ENCODE measurements at places on chromosomes 16 and 17.

DNA sequence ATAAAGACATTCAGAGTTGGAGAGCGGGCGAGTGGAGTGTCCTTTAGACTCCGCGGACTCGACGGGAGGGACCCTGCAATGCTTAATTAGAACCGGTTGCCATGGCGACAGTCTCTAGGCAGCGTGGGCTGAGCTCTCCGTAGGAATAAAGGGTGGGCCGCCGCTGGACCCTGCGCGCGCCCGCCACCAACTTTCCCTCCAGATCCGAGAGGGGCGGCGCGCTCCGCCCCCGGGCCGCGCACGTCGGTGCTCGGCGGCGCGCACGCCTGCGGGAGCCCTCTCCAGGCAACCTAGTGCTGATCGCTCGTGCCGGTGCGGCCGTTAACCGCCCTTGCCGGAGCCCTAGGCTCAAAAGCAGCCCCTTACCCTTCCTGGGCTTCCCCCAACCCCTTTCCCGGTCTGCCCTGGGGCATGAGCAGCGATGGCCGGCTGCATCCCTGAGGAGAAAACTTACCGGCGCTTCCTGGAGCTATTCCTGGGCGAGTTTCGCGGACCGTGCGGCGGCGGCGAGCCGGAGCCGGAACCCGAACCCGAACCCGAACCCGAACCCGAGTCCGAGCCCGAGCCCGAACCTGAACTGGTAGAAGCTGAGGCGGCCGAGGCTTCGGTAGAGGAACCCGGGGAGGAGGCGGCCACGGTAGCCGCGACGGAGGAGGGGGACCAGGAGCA, at the start of gene PPM1E:
Gene PPM1E (plus strand): TSS at position 278 of the 669 bp plus-strand sequence.
- DNase-seq = peak; percentile 71

DNA sequence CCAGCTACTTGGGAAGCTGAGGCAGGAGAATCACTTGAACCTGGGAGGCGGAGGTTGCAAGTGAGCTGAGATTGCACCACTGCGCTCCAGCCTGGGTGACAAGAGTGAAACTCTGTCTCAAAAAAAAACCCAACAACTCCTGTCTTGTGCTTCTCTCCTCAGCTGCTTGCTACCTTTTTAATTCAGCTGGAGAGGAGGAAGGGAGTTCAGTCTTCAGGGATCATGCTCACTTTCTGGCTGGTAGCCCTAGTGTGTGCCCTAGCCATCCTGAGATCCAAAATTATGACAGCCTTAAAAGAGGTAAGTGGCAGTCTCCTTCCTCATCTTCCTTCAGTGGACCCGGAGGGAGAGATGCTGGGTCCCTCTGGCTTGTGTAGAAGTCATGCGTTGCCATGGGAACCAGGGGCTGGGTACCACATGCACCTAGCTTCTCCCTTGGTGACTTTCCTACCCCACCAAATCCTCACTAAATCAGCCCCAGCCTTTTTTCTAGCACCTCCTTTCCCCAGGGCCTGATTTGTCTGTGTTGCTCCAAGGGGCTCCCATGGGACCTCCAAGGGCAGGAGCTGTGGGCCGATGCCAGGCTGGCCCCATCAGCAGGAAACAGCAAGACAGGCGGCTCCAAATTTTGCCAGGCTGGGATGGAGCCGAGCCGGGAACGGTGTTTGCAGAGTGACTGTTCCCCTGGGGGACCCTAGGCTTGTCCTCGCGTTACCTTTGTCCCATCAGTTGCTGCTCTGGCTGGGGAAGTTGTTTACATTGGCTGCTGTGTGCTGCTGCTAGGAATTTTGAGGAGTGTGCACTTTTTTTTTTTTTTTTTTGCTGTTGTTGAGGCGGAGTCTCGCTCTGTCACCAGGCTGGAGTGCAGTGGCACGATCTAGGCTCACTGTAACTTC, 65.2 kb downstream of the ABCC1 start:
- DNase-seq = no peak

GRCh38 chr17:74424657-74425056, 7.2 kb upstream of the GPRC5C start:
- no peak for DNase-seq

DNA sequence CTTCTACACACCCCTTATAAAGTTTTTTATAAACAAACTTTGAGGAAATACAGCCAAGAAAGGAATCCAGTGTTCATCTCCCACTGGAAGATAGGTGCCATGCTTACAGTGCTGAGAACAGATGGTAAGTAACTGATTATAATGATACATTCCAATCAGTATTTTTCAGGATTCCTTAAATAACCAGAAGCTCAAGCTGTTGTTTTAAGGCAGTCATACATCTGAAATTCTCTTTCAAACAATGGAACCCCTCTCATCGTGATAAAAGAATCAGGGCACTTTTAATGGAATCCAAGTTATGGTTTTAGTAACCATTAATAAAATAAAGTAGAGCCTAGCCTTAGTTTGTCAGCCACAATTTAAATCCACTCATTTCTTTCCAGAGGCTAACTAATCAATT, 56.1 kb upstream of the STAC2 start:
- no peak for DNase-seq

DNA sequence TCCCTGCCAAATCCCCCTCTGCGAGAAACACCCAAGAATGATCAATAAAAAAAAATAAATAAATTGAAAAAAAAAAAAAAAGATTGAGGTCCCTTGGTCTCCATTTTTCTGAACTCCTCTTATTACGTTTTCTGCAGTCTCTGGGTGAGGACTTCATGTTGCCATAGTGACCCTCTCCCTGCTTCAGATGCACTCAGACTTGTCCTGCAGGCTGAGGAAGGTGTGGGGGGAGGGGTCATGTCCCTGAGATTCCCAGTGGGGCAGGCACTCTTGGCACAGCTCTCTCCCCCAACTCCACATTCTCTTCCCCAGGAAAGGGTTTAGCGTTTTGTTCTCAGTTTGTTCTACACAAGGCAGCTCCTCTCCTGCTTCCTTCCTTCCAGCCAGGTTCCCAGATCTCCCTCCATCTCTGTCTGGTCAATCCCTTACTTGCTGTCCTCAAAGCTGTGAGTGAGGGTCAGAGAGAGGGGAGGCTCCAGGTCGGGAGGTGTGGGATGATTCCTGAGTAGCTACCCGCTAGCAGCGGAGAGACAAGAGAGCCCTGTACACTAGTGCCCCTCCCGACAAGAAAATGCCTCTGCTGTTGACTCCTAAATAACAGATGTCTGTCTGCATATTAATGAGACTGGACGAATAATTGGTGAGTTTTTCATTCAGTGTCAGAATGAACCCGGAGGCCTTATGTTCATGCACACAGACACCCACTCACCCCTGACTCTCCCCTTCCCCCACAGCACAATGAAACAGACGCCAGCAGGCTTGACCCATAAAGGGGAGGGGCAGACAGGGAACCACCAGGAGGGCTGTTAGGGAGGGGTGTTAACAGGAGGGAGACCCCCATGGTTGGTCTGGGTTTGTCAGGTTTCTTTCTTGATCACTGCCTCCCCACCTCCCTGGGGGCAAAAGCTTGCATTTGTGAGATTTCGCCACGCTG, 9.2 kb downstream of the RND2 start:
- no peak for DNase-seq

DNA sequence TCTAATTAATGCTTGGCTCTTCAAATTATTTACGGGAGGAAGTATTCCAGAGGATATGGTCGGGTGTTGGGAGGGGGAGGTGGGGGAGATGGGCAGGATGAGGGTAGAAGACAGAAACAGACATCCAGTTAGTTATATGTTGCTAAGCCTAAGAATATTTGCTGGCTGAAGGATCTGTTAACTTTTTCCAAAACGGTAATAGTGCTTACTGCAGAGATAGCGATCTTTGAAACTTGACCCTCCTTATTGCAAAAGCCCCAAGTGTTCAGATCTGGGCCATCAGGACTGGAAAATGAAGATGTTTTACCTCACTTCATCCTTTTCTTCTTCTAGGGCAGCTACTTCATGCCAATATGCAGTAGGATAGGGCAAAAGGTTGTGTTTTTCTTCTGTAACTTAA, 27.0 kb upstream of the MMD start:
- DNase-seq = no peak

GRCh38 chr17:82025401-82026107, 2.4 kb downstream of the LRRC45 start:
- no peak for DNase-seq

GRCh38 chr16:88753191-88753590, 31.8 kb downstream of the PIEZO1 start:
- DNase-seq = no peak

GRCh38 chr17:27339836-27340550, 46.1 kb downstream of the WSB1 start:
- DNase-seq = peak; percentile 74

- peak; percentile 44 for DNase-seq
These were observed 36.7 kb downstream of the CMIP start for GRCh38 chr16:81481207-81481821.

DNA sequence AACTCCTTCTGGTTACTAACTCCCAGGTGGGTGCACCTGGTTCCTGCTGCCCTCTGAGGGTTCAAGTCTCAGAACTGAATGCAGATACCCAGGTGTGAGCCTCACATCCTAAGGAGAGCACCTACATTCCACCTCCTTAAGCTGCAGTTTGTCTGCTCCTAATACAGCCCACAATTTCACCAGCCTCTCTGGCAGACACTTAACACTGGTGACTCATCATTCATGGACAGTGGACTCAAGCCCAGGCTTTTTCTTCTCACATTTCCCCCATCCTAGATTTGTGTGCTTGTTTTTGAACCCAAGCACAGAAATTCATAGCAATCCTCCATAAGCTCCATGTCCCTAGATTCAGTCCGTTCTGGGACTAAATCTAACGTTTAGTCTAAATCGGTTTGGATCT, 7.0 kb upstream of the MAF start:
- no peak for DNase-seq

DNA sequence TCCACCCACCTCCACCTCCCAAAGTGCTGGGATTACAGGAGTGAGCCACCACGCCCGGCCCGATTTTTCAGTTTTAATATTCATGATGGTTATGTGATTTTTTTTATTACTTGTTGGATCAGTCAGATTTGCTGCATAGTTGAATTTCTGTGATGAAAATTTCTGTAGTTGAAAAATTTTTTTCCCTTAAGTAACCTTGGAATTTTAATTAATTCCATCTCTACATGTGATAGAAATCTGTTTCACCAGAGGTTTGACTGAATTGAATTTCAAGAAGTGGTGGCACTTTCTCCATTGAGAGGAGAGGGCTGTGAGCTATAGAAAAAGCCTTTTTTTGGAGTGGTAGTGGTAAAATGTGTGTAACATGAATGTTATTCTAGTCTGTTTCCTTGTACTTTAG, 24.7 kb downstream of the WIPF2 start:
- no peak for DNase-seq

DNA sequence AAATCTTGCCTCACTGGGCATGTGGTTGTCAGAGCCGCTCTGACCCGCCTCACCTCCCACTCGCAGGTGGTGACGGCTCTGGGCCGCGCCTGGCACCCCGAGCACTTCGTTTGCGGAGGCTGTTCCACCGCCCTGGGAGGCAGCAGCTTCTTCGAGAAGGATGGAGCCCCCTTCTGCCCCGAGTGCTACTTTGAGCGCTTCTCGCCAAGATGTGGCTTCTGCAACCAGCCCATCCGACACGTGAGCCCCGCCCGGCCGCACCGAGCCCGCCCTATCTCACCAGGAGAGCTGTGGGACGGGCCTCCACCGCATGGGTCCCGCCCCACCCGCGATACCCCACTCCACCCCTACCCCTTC, 4.0 kb downstream of the TGFB1I1 start:
- no peak for DNase-seq

- no peak for DNase-seq
These were observed 471.2 kb upstream of the HSBP1 start for GRCh38 chr16:83336603-83337002.

- DNase-seq = no peak
These were observed 61.5 kb downstream of the NF1 start for GRCh38 chr17:31156326-31156725.

DNA sequence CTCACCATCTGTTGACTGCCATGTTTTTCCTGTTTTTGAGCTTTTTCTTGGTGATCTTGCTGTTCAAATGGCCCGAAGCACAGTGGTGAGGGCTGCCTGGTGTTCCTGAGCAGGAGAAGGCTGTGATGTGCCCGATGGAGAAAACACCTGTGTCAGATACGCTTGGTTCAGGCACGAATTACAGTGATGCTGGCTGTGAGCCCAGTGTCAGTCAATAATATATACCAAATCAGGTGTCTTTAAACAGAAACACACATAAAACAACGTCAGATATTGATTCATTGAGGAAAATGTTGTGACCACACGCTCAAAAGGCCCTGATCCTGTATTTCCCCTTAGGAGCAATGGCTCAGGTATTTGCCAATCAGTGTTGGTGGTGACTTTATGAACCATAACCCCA, 111.7 kb downstream of the SDR42E1 start:
- no peak for DNase-seq

DNA sequence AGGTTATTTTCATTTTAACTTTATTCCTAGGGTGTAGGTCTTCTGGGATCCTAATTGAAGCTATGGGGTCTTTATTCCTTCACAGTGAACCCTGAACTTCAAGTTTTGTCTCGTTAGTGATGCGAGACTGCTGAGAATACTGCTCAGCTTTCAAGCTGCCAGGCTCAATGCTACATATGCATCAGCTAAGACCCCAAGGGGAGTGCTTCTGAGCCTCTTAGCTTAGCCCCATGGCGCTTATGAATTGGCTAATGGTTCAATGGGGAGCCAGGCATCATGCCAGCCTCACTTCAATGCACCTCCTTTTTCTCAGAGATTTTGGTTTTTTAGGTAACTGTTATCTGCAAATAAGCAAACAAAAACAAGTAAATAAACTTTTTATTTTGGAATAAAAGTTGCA, 94.1 kb upstream of the SIAH1 start:
- no peak for DNase-seq

DNA sequence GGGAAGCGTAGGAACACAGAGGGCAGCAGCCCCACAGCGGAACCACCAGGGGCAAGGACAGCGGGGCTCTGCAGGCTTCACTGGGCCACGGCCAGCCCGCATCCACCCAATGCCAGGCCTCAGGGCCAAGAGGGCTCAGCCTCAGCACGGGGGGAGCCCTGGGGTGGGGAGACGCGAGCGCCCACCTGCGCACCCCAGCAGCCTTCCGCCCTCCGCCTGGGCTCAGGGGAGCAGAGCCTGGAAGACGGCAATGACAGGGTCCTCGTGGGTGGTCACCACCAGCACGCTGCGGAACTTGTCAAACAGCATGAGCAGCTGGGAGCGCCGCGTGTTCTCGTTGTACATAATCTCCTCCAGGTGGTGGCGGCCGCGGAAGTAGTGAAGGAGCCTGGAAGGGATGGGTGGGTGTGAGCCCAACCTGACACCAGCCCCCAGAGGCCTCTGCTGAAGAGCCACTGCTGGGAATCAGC, 8.5 kb downstream of the MPG start:
- no peak for DNase-seq

GRCh38 chr16:86714166-86714565, 135.8 kb downstream of the FOXL1 start:
- DNase-seq = no peak
